Liver (tissue), 10 donors: ENCODE measurements at places on chromosomes 3 and 15. TPM values are rescaled to one million over a fixed set of nuclear protein-coding genes. Genes with fewer than 3 reads are reported as not detected.
A peak's percentile ranks its signal among the peaks of the same experiment; 100 is the strongest.

GRCh38 chr3:169244119-169244864 is 419.2 kb downstream of the MECOM start:
- no peak for DNase-seq
- H3K36me3 ChIP-seq = no peaks in the 10 kb centered on the region
- no peaks in the 10 kb centered on the region for H3K27me3 ChIP-seq
- no peak overlapping the region for H3K27ac ChIP-seq
- no peaks in the 10 kb centered on the region for H3K4me1 ChIP-seq

DNA sequence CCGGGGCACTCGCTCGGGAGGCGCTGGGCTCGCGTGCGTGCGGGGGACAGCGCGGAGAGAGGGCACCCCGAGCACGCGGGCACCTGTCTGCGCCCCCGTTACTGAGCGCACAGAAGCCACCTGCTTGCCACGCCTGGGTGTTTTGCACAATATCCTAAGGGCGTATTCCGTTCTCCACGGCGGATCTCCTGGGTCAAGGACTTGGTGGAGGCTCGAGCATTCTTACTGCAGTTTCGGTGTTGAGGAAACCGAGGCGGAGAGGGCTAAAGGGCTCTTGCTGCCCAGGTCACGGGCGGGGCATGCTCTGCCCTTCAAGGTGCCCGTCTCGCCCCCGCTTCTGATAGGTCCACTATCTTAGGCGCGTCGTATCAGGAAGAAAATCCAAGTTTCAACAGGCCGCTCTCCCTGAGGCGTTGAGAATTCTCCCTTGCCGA is 526 bp downstream of the GPD1L start:
- H3K4me3 ChIP-seq = peak overlapping the region; percentile 57
- DNase-seq = peak; percentile 37
- H3K27me3 ChIP-seq = no peaks in the 10 kb centered on the region
- no peaks in the 10 kb centered on the region for H3K36me3 ChIP-seq
- H3K4me1 ChIP-seq = peaks cover 12% of the 10 kb centered on the region

- no peaks in the 10 kb centered on the region for H3K27me3 ChIP-seq
- no peaks in the 10 kb centered on the region for H3K36me3 ChIP-seq
- no peak for DNase-seq
- H3K4me1 ChIP-seq = no peaks in the 10 kb centered on the region
- H3K4me3 ChIP-seq = no peak overlapping the region
- no peak overlapping the region for H3K27ac ChIP-seq
These were observed 43.6 kb downstream of the TIMP4 start for GRCh38 chr3:12115104-12115503.

- H3K27me3 ChIP-seq = no peaks in the 10 kb centered on the region
- no peak for DNase-seq
- no peak overlapping the region for H3K27ac ChIP-seq
- H3K36me3 ChIP-seq = no peaks in the 10 kb centered on the region
These were observed 118.6 kb downstream of the ANO10 start for GRCh38 chr3:43503067-43503728.

- H3K4me1 ChIP-seq = peaks cover 8% of the 10 kb centered on the region
- H3K27me3 ChIP-seq = no peaks in the 10 kb centered on the region
- no peaks in the 10 kb centered on the region for H3K36me3 ChIP-seq
- peak within 1 kb of the TSS; percentile 91 for H3K27ac ChIP-seq
- H3K4me3 ChIP-seq = peak within 1 kb of the TSS; percentile 82
These were observed at the start of gene PLSCR4 for GRCh38 chr3:146250449-146251382. Gene PLSCR4, minus strand, starts transcription at chr3:146251105. Its CDS starts 29,034 bp downstream, at chr3:146222071.

DNA sequence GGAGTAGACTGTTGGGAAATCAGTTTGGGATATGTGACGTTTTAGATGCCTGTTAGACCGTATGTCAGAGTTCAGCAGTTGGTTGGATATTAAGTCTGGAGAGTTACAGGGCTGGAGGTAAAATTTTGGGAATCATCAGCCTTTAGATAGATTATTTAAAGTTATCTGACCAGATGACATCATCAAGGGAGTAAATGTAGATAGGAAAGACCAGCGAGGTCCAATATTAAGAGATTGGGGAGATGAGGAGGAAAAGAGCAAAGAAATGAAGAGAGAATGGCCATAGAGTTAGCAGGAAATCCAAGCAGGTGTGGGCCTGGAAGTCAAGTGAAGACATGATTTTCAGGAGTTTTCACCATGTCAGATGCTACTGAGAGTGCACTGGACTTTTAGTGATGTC is 3.1 kb downstream of the NDUFB4 start:
- H3K27me3 ChIP-seq = no peaks in the 10 kb centered on the region
- H3K27ac ChIP-seq = no peak overlapping the region
- DNase-seq = no peak
- peaks cover 21% of the 10 kb centered on the region for H3K4me1 ChIP-seq
- peaks cover 24% of the 10 kb centered on the region for H3K36me3 ChIP-seq
- H3K4me3 ChIP-seq = no peak overlapping the region

JMJD7 gene
- 0.75 TPM for total RNA-seq

- H3K27me3 ChIP-seq = no peaks in the 10 kb centered on the region
- no peak for DNase-seq
- no peak overlapping the region for H3K27ac ChIP-seq
- H3K36me3 ChIP-seq = no peaks in the 10 kb centered on the region
- H3K4me3 ChIP-seq = no peak overlapping the region
These were observed 115.2 kb upstream of the SEMA6D start for GRCh38 chr15:47602121-47602520.

DNA sequence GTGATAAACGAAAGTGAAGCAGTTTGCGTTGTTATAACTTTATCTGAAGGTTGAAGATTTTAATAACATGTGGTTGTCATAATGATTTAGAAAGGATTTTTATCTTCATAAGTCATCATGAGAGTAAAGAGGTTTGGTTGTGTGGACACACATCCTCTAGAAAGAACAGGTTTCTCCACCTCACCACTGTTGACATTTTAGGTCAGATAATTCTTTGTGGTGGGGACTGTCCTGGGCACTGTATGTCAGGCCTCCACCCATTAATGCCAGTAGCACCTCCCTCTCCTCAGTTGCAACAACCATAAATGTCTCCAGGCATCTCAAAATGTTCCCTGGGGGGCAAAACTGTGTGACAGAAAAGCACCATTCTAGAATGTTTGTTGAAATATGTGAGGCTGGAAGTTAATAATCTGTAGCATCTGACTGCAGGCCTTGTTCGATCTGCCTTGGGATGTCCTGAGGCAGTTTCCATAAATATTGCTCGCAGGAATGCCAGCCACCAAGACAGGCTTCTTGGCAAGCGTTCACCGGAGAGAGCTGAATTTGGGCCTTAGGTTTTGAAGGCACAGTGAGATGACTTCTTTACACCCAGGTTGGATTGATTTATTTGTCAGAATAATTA is 100.1 kb downstream of the ADAMTSL3 start:
- no peaks in the 10 kb centered on the region for H3K36me3 ChIP-seq
- no peak overlapping the region for H3K4me3 ChIP-seq
- no peak for DNase-seq

DNA sequence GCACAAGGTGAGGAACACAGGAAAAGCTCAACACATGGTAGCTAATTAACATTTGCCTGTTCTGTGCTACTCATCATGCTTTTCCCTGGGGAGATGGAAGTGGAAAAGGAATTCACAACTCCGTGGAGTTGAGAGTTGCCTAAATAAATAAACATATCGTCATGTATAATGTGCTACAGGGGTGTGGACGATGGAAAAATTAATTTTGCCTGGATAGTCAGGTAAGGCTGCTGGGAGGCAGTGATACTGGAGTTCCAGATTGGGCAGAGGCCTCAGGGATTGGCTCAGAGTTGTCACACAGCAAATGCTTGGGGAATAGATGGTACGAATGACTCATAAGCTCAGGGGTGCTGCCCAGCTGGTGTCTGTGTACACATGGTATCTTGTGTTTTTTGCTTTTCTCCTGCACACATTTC is 3.1 kb upstream of the ABHD6 start:
- DNase-seq = no peak
- no peaks in the 10 kb centered on the region for H3K27me3 ChIP-seq
- H3K4me3 ChIP-seq = no peak overlapping the region
- no peak overlapping the region for H3K27ac ChIP-seq
- no peaks in the 10 kb centered on the region for H3K36me3 ChIP-seq
